ENCODE measurements at places on chromosomes 6 and 20.
A peak's percentile ranks its signal among the peaks of the same experiment; 100 is the strongest.

DNA sequence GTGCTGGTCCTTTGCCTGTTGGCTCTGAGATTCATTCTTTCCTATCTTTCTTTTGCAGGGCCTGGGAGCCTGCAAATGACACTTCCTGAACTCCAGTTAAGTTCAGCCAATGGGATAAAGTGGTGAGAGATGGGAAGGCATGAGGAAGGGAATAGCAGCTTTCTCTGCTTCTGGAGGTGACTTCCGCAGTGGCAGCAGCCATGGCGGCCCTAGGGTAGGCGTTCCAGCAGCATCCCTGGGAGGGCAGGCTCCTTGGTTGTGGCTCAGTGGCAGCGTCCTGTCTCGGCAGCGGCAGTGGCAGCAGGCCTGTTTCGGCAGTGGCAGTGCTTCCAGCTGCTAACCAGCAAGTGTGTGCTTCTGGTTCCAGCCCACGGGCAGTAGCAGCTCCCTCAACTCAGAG lies 7.3 kb upstream of the MDFI start:
- DNase-seq, result no peak

DNA sequence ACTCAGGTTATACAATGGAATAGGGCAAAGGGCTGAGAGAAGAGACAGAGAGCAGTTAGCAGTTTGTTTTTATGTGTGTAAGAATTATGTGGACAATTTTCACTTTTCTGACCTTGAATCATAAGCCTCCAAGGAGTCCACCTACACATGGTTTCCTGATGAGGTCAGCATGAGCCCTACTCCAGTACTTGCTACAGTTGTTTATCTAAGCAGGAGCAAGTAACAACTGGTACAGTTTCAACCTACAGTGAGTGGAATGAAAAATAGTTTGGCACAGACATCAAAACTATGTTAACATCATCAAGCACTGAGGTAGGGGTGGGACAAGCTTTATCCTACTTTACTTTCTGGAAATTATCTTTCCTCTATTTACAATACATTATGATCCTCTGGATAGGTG lies 426.7 kb upstream of the ID4 start:
- DNase-seq, result peak; percentile 15

GRCh38 chr20:19583532-19584175 lies 174.4 kb upstream of the RIN2 start:
- peak; percentile 5 for DNase-seq

DNA sequence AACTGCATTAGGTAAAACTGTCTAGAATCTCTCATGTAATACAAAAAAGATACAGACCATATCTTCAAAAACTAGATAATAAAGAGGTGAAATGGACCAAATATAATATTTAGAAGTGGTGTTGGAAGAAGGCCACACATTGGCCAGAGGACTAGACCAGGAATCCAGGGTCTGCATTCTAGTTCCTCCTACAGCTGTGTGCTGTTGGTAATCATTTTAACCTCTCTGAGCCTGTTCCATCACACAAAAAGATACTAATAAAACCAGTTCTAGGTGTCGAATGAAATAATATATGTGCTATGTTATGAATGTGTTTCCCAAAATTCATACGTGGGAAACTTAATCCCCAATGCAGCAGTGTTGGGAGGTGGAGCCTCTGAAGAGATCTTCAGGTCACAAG lies 111.6 kb upstream of the RREB1 start:
- no peak for DNase-seq

DNA sequence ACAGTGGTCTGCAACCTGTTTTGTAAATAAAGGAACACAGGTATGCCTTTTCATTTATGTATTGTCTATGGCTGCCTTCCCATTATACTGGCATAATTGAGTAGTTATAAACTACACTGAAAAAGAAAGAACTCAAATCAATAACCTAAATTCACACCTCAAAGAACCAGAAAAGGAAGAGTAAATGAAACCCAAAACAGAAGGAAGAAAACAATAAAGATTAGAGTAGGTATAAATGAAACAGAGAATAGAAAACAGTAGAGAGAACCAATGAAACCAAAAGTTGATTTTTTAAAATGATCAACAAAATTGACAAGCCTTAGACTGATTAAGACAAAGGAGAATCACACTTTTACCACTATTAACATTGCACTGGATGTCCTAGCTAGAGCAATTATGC lies 34.7 kb downstream of the FAM184A start:
- no peak for DNase-seq

- DNase-seq, result peak; percentile 53
Observed at GRCh38 chr20:37729909-37730308, 36.1 kb downstream of the CTNNBL1 start.

- DNase-seq, result no peak
Observed at GRCh38 chr6:132490024-132490423, 22.9 kb downstream of the STX7 start.

- no peak for DNase-seq
Observed at GRCh38 chr20:37882961-37883712, 19.8 kb upstream of the VSTM2L start.

GRCh38 chr6:74899416-74899815 lies 306.4 kb downstream of the COL12A1 start:
- peak; percentile 59 for DNase-seq

DNA sequence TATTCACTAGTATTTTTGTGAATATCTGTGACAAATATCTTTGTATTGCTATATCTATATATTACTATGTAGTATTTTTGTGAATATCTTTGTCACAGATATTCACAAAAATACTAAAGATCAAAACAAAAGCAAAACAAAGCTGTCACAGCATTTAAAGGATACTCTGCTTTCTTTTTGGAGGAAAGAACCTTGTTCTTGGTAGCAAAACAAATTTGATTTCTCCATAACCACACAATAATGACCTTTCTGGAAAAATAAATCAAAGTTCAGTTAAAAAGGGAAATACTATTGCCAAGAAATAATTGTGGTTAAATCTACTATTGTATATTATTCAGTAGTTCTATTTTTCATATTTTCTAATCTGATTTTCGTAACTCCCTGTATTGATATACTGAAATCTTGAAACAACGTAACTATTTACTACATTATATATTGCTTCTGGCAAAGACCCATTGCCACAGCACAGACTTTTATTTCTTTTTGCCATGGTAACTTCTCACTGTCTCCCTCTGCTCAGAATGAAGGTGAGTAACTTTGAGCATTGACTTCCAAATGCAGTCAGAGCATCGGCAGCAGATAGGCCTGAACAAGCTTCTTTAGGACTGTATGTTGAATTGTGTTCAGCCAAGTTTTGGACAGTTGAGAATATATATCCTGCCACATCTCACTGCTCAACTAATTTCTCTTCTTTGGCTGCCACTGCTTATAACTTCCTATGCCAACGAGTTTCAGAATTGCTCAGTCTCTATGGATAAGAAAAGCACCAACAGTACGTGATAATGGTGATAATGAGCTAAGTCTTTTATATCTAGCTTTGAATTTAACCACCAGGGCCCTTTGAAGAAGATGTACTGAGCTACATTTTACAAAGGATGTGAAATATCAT lies 1097.2 kb upstream of the GJE1 start:
- no peak for DNase-seq

DNA sequence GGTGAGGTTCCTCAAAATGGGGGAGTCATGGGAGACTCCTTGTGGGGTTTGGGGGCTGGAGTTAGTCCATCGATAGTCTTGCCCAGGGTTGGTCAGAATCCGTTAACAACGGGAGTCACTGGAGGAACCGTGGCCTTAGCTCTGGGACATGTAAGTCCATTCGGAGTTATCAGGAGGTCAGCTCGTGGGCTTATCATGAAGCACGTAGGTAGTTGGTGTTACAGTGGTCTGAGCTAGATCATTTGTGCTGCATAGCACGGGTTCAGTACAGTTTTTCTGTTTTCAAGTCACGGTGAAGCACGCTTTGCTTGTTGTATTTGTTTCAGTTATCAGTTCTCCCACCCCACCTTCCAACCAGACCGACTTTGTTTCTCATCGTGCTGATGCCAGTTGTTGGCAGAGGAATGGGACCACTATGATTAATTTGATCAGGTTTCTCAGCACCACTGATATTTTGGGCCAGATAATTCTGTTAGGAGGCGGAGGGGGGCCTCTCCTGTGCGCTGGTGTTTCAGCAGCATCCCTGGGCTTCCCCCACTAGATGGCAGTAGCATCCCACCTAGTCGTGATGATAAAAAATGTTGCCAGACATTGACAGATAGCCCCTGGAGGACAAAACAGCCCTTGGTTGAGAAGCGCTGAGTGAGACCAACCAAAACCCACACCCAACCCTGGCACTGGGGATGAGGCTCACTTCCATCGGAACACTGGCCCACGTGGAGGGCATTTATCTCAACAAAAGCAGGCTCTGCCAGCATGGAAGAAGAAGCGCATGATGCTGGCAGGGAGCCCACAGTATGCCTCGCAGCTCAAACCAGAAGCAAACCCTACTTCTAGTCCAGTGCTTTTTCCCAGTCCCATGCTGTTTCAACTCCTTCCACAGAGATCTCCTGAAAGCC lies 2.2 kb upstream of the APMAP start:
- peak; percentile 78 for DNase-seq

GRCh38 chr20:62096421-62097380 lies 25.6 kb upstream of the LSM14B start:
- DNase-seq, result no peak
